Stimulated activated CD8-positive, alpha-beta memory T cell treated with anti-CD3 and anti-CD28 coated beads, Interleukin-12 subunit alpha, Interleukin-12 subunit beta, amount 100 ng/mL, for 1 hour (primary cell): ENCODE measurements at places on chromosomes 11 and 22.

DNA sequence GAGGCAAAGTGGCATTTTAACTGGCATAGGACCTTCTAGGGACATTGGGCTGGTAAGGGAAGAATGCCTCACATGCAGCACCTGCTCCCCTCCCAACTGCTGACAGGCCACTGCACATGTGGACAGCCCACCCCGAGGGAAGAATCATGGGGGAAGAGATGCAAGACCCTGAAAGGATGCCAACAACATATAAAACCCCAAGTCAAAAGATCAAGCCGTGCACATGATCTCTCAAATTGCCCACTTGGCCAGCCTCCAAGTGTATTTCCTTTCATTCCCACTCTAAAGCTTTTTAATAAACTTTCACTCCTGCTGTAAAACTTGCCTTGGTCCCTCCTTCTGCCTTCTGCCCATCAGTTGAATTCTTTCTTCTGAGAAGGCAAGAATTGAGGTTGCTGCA, 947.8 kb upstream of the CCDC90B start:
- DNase-seq, result no peak

- no peak for DNase-seq
These were observed 345.0 kb upstream of the CCDC179 start for GRCh38 chr11:23205156-23205871.

GRCh38 chr11:93532281-93532789, 10.9 kb downstream of the SMCO4 start:
- no peak for DNase-seq

GRCh38 chr11:70526116-70527045, 128.1 kb downstream of the CTTN start:
- DNase-seq, result no peak

GRCh38 chr11:102313238-102313940, 3.9 kb upstream of the BIRC3 start:
- DNase-seq, result no peak

DNA sequence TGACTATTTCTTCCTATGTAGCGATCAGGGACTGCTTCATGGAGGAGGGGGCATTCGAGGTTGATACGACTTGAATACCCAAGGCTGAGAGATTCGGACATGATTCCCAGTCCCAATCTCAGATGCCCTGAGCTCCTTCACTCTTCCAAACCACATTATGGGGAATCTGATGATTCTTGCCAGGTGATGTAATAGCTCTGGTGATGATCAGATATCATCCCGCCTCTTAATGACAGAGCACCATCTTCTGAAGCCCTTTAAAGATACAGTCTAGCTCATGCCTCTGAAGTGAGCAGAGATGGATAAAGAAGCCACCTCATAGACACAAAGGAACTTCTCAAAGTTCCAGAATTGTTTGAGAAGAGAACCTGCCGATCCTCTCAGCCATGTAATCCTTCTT, 8.9 kb upstream of the CLMP start:
- no peak for DNase-seq

GRCh38 chr11:27699926-27700350, 317 bp downstream of the BDNF start:
- no peak for DNase-seq

- no peak for DNase-seq
These were observed 38.9 kb downstream of the PPFIBP2 start for GRCh38 chr11:7552666-7553065.

DNA sequence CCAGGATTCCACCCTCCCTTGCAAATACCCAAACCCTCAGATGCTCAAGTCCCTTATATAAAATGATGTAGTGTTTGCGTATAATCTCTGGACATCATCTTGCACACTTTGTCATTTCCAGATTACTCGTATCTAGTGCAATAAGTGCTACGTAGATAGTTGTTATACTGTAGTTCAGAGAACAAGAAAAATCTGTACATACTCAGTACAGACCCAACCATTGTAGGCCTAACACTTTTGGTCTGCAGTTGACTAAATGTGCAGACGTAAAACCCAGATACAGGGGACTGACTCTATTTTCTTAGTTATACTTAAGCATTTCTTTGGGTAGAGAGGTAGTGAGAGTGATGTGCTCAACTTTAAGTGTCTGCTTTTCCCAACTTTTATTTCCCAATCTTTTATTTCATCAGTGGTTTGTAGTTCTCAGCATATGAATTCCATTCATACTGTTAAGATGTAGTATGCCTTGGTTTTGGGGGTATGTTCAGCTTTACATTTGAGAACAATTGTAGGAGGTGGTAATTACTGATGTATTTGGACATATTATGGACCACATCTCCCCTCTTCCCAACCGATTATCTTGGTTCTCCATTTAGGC, 43.9 kb downstream of the DDX6 start:
- DNase-seq, result no peak

DNA sequence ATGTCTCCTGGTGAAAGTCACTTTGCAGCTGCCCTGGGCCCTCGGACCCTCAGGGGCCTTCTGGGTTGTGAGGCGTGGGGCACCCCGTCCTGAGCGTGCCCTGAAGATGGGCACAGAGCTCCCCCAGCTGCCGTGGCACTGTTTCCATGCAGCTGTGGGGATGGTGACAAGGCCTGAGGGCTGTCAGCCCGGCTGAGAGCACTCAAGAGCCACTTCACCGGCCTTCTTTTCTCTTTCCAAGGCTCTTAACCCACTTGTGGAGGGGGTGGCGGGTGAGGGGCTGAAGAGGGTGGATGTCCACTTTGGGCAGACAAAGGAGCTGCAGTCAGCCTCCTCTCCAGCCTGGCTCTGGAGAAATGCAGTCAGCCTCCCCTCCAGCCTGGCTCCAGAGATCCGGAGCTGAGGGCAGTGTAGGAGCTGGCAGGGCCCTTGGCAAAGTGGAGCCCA, 239.5 kb downstream of the ST3GAL4 start:
- DNase-seq, result no peak

- DNase-seq, result no peak
These were observed 420.6 kb downstream of the BRD1 start for GRCh38 chr22:49406879-49407587.

DNA sequence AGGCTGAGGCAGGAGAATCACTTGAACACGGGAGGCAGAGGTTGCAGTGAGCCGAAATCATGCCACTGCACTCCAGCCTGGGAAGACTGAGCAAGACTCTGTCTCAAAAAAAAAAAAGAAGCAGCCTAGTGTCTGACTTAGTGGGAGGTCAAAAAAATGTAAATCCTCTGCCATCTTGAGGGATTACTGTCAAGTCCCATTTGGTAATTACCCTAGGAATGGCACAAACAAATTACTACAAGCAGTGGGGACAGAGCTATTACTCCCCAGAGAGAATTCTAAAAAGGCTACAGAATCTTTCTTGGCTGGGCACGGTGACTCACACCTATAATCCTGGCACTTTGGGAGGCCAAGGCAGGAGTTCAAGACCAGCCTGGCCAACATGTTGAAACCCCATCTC, 3.8 kb downstream of the SERPING1 start:
- no peak for DNase-seq

DNA sequence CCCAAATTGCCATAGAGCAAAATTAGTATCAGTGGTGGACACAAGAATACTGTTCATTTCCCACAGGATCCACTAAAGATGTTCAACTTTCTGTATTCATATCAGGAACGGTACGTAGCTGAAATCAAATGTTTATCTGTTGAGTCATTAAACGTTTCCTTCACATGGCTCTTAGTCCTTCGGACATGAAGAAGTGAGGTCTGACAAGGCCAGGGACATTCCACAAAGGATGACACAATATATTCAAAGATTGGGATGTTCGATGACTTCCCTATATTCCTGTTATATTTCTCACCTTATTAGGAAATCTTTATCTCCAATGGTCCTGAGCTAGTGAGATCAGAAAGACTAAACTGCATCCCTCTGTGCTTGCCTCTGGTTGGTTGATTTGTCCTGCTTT, 129.0 kb downstream of the ETS1 start:
- DNase-seq, result no peak

GRCh38 chr11:64400102-64400501, 41.1 kb downstream of the RPS6KA4 start:
- no peak for DNase-seq

GRCh38 chr22:29503811-29504372, 23.9 kb downstream of the NEFH start:
- no peak for DNase-seq

- no peak for DNase-seq
These were observed 427.1 kb downstream of the DYNC2H1 start for GRCh38 chr11:103536335-103536722.

DNA sequence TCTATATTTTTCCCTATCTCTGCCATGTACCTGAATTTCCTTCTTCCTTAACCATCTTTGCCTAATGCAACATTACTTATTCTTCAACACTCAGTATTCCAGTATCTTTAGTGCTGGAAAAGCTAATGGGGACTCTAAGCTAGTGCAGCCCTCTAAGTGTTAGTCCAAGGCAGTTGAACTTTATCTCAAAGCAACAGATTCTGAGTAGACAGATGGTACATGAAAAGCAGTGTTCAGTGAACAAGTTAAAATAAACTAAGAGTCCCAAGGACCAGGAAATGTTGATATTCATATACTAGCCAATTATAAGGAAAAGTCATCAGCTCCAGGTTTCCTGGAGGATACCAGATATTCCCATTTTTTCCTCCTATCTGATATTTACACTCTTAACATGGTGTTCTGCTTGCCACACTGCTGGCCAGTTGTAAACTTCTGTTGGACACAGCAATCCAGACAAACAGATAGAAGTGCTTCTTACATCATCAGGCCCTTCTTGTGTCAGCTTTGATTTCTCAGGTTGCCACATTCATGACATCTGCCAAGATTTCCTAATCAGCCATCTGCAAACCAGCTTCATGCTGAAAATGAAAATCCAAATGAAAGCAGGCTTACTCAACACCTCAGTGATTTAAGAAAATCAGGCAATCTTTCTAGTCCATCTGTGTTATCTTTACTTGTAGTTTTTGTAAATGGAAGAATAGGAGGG, 255.9 kb upstream of the POU2AF2 start:
- no peak for DNase-seq

GRCh38 chr11:44017443-44018126, 30.2 kb upstream of the ACCSL start:
- DNase-seq, result no peak

DNA sequence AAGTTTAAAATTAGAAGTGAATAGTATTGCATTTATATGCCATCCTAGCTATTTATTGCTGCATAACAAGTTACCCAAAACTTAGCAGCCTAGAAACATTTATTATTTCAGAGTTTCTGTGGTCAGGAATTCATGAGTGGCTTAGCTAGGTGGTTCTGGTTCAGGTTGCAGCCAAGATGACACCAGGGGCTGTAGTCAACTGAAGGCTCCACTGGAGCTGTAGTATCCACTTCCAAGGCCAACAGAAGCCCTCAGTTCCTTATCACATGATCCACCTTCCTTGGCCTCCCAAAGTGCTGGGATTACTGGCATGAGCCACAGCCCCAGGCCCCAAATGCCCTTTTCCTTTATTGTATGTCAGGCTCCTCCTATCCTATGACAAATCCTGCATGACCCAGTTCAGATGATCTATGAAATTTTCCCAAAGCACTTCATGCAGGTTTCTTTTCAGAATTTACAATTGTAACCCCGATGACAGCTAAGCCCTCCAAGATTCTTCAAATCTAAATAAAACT, 6.1 kb upstream of the ALG8 start:
- no peak for DNase-seq

DNA sequence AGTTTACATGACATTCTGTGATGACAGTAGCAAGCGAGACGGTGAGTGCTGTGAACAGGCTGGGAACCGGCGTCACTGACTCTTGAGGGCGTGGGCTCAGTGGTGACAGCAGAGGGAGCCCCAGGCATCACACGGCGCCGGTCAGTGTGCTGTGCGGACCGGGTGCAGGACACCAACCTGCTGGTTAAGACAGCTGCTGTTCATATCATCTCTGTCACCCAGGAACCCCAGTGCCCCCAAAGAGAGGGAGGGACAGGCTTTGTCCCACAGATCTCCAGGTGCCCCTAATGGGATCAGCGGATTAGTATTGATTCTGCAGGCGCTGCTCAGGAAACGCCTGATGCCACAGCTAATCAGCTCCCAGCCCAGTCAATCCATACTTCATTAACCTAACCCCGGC, 18.4 kb downstream of the B3GAT1 start:
- no peak for DNase-seq

DNA sequence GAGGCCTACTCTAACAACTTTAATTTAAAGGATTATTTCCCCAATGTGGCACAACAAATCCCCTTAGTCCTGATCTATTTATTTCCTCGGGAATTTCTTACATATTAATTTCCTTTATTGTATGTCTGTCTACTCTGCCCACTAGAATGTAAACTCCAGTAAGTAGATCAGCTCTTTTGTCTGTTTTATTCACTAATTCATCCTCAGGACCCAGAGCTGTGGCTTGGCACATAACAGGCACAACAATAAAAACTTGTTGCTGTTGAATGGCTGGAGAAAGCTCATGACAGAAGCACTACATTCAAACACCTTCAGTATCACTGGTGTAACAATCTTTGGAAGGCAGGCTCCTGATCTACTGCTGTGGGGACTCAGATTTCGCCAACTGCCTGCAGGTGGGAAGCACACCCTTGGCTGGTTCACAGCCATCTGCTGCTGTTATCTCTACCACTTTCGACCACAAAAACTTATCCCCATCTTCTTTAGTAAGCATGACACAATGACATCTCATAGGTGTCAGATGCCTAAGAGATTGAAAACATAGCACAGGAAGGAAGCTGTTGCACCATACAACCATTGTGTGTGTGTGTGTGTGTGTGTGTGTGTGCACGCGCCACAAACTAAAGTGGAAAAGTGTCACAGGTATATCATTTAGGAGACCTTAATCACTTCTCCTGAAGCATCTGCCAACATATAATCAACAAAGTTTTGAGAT, 11.9 kb downstream of the HIRA start:
- peak; percentile 15 for DNase-seq

GRCh38 chr11:95089620-95090542, at the start of gene ENDOD1:
Gene ENDOD1 (plus strand): TSS chr11:95089846. CDS start chr11:95089928, 82 bp downstream.
- peak; percentile 74 for DNase-seq

DNA sequence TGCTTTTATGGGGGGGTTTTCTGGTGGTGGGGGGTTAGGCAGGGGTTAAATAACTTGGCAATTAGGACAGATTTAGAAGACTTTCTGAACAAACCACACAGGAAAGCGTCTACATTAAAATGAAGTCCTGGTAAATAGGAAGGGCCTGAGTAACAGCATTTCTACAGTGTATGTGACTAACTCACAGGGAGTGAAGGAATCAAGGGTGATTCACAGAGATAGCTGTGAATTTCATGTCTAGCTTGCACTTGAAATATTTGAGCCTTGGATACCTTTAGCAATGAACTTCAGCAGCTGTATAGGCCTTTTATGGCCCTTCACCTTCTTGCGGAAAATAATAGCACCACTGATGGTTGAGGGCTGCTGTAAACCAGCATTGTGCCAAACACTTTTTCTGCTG, 26.1 kb upstream of the LDHA start:
- no peak for DNase-seq

- no peak for DNase-seq
These were observed 419.7 kb upstream of the CNTN5 start for GRCh38 chr11:98600786-98601773.
